ENCODE measurements at places on chromosomes 11 and 22.

- no peak overlapping the region for H3K4me3 ChIP-seq
- no peak for DNase-seq
- no peaks in the 10 kb centered on the region for H3K27me3 ChIP-seq
- H3K4me1 ChIP-seq, result no peaks in the 10 kb centered on the region
- no peaks in the 10 kb centered on the region for H3K36me3 ChIP-seq
These were observed 72.4 kb upstream of the FAT3 start for GRCh38 chr11:92152245-92152644.

- DNase-seq, result no peak
- H3K27ac ChIP-seq, result no peak overlapping the region
- H3K4me3 ChIP-seq, result no peak overlapping the region
These were observed 19.1 kb upstream of the NECTIN1 start for GRCh38 chr11:119747868-119748660.

DNA sequence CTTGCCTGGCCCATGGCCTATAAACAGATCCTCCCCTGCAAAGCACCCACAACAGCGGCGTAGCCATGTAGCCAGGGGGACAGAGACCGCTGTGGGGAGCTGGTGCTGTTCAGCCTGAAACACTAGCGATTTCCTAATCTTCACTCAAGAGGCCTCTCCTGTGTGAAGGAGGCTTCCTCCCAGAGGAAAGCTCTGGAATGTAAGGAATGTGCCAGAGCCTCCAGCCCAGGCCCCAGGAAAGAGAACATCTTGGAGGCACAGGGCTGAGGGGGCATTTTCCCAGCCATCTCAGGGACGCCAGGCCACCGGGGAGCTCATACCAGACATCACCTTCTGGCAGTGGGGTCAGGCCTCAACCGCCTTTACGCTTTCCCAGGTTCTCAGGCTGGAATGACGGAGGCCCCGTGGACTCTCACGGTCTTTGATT, 24.0 kb downstream of the MIAT start:
- no peaks in the 10 kb centered on the region for H3K4me1 ChIP-seq
- H3K27ac ChIP-seq, result no peak overlapping the region
- H3K4me3 ChIP-seq, result no peak overlapping the region
- H3K27me3 ChIP-seq, result no peaks in the 10 kb centered on the region
- H3K36me3 ChIP-seq, result peaks cover 8% of the 10 kb centered on the region
- DNase-seq, result no peak

DNA sequence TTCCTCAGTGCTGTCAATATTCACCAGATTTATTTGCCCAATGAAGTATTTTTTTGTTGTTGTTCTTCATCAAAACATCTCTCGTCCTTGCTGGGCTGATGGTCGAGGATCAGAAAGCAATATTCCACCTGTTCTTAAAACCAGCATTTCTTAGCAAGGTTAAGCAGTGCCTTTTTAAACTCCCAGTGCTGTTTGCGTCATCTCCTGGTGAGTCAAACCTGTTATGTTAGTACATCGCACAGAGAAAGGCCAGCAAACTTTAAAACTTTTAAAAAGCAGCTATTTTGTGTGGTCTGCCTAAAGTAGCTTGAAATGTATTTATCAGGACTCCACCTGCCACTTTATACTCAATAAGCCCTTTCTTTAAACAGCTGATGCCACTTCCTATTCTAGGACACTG, 802.0 kb downstream of the KCNA4 start:
- H3K4me3 ChIP-seq, result no peak overlapping the region
- H3K4me1 ChIP-seq, result no peaks in the 10 kb centered on the region
- H3K27me3 ChIP-seq, result no peaks in the 10 kb centered on the region

DNA sequence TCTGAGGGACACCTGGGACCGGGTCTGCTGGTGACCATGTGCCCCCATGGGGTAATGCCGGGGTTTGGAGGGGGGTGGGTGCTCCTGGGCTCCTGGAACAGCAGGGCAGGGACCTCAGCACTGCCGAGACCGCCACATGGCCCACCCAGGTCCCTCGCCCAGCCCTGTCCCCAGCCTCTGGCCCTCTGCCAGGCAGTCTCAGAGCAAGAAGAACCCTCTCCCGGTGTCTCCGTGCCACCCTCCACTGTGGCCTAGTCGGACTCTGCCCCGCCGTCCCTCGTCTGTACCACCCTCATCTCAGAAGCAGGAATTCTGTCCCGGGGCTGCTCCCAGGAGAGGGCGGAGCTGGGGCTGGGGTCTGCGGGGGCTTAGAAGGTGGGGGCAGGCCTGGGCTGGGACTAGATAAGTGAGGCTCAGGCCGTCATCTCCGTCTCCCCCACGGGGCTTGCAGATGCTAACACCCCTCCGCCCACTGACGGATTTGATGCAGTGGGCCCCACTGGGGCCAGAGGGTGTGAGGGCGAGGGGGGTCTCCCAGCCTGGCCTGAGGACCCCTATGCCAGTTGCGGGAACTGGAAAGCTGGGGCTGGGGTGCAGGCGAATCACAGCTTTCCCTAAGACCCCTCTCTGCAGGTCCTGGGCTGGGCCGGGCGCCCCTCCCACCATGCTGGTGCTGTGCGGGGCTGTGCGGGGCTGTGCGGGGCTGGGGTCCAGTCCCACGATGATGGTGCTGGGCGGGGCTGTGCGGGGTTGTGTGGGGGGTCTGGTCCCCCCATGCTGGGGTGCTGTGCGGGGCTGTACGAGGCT, 1.1 kb downstream of the MUC5AC start:
- no peak for DNase-seq
- peaks cover 4% of the 10 kb centered on the region for H3K4me1 ChIP-seq
- no peak overlapping the region for H3K4me3 ChIP-seq
- no peak overlapping the region for H3K27ac ChIP-seq
- no peaks in the 10 kb centered on the region for H3K36me3 ChIP-seq
- no peaks in the 10 kb centered on the region for H3K27me3 ChIP-seq

DNA sequence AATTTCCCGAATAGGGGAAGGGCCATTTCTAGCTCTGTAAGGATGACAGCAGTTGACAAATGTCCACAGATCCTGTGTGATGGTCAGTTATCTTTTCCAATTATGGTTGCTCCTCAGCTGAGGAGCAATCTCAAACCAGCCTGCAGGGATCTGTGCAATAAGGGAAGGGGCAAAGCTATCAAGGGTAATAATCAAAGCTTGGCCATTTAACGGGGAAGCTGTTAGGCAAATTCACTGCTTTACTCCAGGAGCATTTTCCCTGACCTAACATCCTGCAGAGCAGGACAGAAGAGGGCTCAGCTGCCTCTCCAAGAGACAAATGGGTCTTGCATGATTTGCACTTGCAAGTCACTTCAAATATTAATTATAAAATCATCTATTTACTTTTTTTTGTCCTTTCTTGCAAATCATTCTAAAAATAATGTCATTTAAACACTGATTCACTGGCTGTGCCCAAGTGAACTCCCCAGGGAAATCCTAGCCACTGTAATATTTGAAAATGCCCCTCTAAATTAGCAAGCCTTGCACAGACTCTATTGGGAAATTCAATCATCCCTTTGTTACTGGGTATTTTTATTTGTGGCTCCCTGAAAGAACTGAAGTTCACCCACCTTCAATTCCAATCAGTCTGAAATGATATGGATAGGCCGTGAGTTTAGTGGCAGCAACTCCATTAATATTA, 1256.7 kb downstream of the LRRC4C start:
- no peak overlapping the region for H3K27ac ChIP-seq
- H3K4me1 ChIP-seq, result no peaks in the 10 kb centered on the region

DNA sequence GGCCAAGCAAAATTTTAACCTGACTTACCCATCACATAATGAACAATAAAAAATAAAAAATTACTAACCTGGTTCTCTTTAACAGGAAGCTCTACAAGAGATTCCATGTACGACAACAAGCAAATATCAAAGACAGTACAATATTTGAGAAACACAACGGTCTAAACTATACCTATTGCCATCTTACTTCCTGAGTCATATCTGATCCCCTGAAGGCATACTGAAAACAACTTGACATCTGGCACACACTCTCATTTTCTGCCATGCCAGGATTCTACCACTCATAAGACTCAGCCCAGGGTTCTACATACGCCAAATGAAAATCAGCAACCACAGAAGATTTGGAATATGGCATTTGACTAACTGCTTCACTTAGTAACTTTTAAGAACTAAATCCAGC, 13.8 kb downstream of the DENND5A start:
- no peaks in the 10 kb centered on the region for H3K36me3 ChIP-seq
- H3K4me1 ChIP-seq, result no peaks in the 10 kb centered on the region
- DNase-seq, result no peak
- no peak overlapping the region for H3K27ac ChIP-seq

DNA sequence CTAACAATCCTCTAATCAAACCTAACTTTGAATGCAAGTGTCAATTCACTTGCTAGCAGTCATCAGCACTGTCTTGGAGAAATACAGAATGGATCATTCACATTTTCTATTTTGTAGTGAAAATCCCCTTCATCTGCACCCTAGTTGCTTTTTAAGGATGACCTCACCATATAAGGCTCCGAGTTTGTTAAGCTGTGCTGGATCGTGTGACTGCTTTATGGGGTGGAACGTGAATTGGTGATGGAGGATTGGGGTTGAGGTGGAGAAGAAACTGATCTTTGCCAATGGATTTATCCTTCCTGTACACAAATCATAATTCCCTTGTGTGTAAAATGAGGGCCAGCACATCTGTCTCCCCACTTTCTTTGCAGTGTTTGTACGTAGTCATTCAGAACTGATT, 85.6 kb upstream of the TBCEL start:
- H3K4me1 ChIP-seq, result no peaks in the 10 kb centered on the region
- no peak overlapping the region for H3K27ac ChIP-seq
- DNase-seq, result no peak
- no peak overlapping the region for H3K4me3 ChIP-seq
- H3K36me3 ChIP-seq, result no peaks in the 10 kb centered on the region

DNA sequence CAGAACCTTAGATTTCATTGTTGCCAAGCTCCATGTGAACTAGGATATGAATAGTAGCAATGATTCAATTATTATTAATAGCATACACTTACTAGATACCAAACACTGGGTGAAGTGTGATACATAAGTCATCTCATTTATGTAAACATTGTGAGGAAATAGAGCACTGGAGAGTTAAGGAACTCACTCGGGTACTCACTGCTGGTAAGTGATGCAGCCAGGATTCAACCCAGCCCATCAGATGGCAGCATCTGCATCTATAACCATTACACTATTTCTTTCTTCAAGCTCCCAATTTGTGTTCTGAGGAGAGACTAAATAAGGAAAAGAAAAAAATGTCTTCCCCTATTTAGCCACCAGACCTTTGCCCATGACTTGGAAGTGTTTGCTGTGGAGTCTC, 10.2 kb upstream of the ALG8 start:
- no peaks in the 10 kb centered on the region for H3K4me1 ChIP-seq
- no peak overlapping the region for H3K27ac ChIP-seq
- H3K4me3 ChIP-seq, result no peak overlapping the region
- no peaks in the 10 kb centered on the region for H3K36me3 ChIP-seq

DNA sequence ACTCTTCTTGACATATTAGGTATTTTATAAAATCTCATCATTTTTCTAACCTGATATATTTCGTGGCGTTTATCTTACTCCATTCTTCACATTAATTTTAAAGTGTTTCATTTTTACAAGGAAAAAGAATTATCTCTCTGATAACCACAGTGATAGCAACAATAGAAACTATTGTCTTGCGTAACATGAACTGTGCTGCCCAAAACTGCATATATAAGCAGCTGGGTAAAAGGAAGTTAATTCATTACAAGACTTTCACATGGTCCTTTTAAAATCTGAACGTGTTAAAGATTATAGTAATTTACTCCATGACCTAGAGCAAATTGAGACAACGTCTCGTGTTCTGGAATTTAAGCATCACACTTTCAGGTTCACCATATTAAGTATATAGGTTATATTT, 210.4 kb upstream of the GRIA4 start:
- H3K27me3 ChIP-seq, result no peaks in the 10 kb centered on the region
- no peak overlapping the region for H3K27ac ChIP-seq
- no peaks in the 10 kb centered on the region for H3K36me3 ChIP-seq
- H3K4me3 ChIP-seq, result no peak overlapping the region

GRCh38 chr11:6323291-6323905, 3.1 kb upstream of the CAVIN3 start:
- H3K36me3 ChIP-seq, result no peaks in the 10 kb centered on the region
- DNase-seq, result no peak
- no peak overlapping the region for H3K4me3 ChIP-seq
- peaks cover 8% of the 10 kb centered on the region for H3K4me1 ChIP-seq
- H3K27me3 ChIP-seq, result no peaks in the 10 kb centered on the region

- H3K27me3 ChIP-seq, result no peaks in the 10 kb centered on the region
- no peak overlapping the region for H3K27ac ChIP-seq
- no peaks in the 10 kb centered on the region for H3K4me1 ChIP-seq
- no peak overlapping the region for H3K4me3 ChIP-seq
These were observed 72.3 kb upstream of the POU2AF2 start for GRCh38 chr11:111173221-111173620.

- H3K4me1 ChIP-seq, result peaks cover 6% of the 10 kb centered on the region
- no peak overlapping the region for H3K4me3 ChIP-seq
- no peak overlapping the region for H3K27ac ChIP-seq
- H3K27me3 ChIP-seq, result no peaks in the 10 kb centered on the region
These were observed 118.6 kb downstream of the ARHGAP42 start for GRCh38 chr11:100805506-100806199.

- peak; percentile 73 for DNase-seq
- H3K36me3 ChIP-seq, result peaks cover 13% of the 10 kb centered on the region
- H3K27ac ChIP-seq, result no peak overlapping the region
- H3K27me3 ChIP-seq, result no peaks in the 10 kb centered on the region
- no peak overlapping the region for H3K4me3 ChIP-seq
These were observed 7.9 kb downstream of the MRPL16 start for GRCh38 chr11:59802639-59803176.

GRCh38 chr11:102727890-102728289, 3.1 kb upstream of the MMP8 start:
- H3K36me3 ChIP-seq, result no peaks in the 10 kb centered on the region
- no peaks in the 10 kb centered on the region for H3K27me3 ChIP-seq
- no peak overlapping the region for H3K4me3 ChIP-seq
- no peak overlapping the region for H3K27ac ChIP-seq
- no peaks in the 10 kb centered on the region for H3K4me1 ChIP-seq

DNA sequence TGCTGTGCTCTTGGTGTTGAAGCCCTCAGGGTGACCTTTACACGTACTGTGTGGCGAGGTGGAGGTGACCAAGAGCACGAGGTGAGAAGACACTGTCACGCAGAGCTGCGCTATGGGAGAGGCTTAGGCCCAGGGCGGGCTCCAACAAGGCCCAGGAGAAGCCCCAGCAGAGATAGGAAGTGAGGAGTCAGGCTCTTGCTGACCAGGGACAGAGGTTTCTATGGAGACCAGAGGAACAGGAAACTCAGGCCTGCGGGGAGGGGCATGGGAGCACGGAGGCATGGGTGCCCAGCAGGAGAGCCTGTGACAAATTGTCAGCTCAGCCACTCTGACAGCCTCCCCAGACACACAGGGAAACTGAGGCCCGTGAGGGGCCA, 15.8 kb downstream of the DGKZ start:
- DNase-seq, result no peak
- peaks cover 67% of the 10 kb centered on the region for H3K36me3 ChIP-seq
- no peak overlapping the region for H3K27ac ChIP-seq

- H3K27me3 ChIP-seq, result no peaks in the 10 kb centered on the region
- no peak overlapping the region for H3K4me3 ChIP-seq
- no peaks in the 10 kb centered on the region for H3K36me3 ChIP-seq
- DNase-seq, result peak; percentile 46
These were observed 324.2 kb downstream of the DCDC1 start for GRCh38 chr11:31045335-31045734.
